DND-41 (cell line): ENCODE measurements at places on chromosomes 5 and 9.
A peak's percentile ranks its signal among the peaks of the same experiment; 100 is the strongest.

DNA sequence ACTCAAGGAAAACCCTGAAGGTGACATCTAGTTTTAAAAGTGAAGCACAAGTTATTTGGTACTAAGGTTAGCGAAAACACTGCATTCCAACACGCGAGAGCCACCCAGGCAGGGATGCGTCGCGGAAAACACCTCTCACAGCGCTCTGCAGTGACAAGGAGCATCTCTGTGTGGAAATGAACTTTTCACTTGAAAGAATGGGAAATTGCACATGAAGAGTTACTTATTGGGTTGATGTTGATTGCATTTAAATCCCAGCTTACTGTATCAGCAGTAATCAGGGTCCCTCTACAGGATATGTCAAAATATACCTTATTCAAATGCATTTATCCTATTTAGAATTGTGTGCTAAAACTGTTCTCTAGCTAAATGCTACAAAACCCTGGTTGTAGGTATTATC is 144.4 kb downstream of the BNC2 start:
- no peak for DNase-seq

DNA sequence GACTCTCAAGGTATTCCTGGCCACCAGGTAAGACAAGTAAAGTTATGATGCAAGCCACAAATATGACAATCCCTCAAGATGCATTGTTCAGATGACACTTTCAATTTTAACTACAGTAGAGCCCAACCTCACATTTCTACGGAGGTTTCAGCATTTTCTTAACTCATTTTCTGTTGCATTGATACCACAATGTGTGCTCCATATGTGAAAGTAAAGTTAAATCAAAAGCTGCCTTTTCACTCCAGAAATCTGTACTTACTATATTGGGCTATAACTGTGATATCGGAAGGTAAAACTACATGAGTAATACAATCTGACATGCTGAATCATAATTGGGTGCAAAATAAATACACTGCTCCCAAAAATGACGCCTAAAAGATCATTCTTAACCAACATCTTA is 333.6 kb upstream of the MEF2C start:
- no peak for DNase-seq

DNA sequence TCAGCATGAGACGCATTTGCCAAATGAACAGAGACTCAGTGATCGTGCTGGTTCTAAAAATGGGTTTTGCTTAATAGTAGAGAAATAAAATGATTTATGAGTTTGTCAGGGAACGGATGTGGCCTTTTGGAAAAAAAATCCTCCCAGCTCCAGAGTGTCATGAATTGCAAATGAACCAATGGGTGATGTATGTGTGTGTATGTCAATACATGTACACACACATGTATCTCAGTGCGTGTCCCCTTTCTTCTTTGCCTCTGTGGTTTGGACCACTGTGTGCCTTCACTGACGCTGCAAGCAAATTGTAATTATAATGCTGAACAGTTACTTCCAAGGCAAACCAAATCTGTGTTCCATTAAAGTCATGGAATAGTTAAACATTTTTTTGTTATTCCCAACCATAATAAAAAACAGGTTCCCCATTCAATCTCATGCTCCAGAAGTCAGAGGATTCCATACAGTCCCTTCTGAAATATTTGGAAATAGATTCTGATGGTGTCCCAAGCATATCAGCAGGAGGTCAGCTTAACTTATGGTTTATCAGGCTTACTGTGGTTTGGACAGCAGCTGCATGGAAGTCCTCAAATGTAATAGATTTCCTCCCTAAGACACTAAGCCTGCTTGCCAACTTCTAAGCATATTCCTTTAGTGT is 630.5 kb downstream of the ACTL7B start:
- no peak for DNase-seq

DNA sequence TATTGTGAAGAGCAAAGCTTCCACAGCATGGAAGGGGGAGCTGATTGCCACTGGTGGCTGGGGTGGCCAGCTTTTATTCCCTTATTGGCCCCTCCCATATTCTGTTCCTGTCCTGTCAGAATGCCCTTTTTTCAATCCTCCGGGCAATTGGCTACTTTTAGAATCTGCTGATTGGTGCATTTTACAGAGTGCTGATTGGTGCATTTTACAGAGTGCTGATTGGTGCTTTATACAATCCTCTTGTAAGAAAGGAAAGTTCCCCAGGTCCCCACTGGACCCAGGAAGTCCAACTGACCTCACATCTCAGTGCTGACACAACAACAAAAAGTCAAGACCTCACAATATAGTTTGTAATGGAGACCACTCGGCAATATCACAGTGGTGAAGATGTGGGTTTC is 195.0 kb downstream of the SPATA31A6 start:
- DNase-seq: no peak

DNA sequence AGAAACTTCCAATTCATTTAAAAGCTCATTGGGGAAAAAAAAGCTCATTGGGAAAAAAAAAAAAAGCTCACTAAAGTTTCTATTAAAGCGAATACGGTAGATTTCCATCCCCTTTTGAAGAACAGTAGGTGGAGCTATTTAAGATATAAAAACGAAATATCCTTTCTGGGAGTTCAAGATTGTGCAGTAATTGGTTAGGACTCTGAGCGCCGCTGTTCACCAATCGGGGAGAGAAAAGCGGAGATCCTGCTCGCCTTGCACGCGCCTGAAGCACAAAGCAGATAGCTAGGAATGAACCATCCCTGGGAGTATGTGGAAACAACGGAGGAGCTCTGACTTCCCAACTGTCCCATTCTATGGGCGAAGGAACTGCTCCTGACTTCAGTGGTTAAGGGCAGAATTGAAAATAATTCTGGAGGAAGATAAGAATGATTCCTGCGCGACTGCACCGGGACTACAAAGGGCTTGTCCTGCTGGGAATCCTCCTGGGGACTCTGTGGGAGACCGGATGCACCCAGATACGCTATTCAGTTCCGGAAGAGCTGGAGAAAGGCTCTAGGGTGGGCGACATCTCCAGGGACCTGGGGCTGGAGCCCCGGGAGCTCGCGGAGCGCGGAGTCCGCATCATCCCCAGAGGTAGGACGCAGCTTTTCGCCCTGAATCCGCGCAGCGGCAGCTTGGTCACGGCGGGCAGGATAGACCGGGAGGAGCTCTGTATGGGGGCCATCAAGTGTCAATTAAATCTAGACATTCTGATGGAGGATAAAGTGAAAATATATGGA is at the start of gene PCDHGA12:
PCDHGA12 (plus strand) TSS at position 176 of the 782 bp plus-strand sequence; CDS start at position 429, 253 bp downstream.
- DNase-seq: no peak

- DNase-seq: no peak
These were observed 17.9 kb downstream of the TNFSF15 start for GRCh38 chr9:114787781-114788498.

DNA sequence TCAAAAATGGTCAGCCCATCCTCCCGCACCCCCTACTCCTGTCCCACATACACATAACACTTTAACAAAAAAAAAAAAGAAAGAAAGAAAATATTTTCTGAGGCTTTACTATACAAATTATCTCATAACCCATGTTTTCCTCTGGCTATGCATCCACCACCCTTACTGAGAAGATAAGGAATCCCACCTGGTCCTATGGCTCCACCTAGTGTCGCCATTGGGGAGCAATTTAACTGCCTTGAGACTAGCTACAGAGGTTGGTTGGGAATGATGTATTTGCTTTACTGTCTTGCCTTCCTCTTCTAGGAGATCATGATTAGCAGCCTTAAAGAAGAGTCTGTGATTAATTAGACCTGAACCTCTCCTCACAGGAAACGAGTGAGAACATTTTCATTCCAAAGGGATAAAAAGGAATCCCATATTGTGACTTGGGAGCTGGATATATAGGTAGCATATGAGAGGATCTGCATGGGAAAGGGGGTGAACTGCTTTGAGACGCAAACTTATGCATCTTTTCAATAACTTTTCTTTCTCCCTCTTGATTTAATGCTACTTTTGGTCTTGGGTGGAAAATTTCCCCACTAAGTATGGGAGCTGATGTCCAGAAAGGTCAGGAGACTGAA is 77.7 kb upstream of the SELENOP start:
- DNase-seq: peak; percentile 72

DNA sequence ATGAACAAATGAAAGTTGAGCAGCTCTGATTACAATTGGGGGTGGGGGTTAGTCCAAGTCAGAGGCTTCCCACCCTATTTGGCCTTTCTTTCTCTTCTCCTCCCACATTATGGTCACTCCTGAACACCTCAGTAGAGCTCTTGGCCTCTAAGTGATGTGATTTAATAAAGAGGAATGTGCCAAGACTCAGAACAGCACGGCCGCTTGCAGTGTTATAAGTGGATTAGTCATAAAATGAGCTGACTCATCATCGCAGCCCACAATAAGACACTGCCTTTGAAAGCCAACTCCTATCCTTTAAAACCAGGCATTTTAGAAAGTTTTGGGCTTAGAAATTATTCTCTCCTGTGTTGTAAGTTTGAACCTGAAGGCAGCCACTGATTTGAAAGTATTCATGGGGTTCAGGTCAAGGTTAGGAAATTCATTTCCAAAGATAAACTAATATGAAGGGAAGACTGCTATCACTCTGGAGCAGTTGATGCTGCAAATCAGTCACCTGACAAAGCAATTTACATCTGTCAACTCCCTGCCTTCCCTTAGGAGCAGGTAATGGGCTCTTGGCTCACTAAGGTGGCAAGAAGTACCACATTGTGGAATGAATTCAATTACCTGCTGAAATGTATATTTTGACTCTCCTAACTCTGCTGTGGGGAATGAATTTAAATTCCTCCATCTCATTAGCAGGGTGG is 283.6 kb upstream of the NMUR2 start:
- DNase-seq: no peak
